ENCODE measurements at places on chromosomes 13 and 19. TPM values are rescaled to one million over a fixed set of nuclear protein-coding genes. Genes with fewer than 3 reads are reported as not detected.

Gene GPR32
- total RNA-seq, result not detected

Gene RYR1
- 1.3 TPM for total RNA-seq

Gene SERPINE3
- not detected for total RNA-seq

Gene SCGB2B2
- total RNA-seq, result 0.74 TPM

Gene SYCN
- not detected for total RNA-seq

Gene LILRA5
- total RNA-seq, result not detected

DNA sequence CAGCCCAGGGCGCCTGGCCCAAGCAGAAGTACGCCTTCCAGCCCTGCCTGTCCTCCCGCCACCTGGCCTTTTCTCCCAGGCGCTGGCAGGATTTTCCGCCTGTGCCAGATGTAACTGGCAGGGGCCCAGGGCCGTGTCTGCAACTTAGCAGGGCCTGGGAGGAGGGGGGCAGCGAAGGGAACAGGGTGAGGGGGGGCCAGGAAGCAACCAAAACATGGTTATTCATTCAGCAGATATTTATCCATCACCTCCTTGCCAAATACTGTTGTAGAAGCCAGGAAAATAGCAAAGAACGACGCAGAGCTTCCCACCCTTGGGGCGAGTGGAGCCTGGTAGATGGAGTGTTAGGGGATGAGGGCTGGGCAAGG, 5.6 kb downstream of the TLE6 start:
- H3K27me3 ChIP-seq, result peaks cover 11% of the 10 kb centered on the region
- no peaks in the 10 kb centered on the region for H3K36me3 ChIP-seq
- H3K4me1 ChIP-seq, result peaks cover 6% of the 10 kb centered on the region
- DNase-seq, result no peak
- no peak overlapping the region for H3K27ac ChIP-seq
- no peak overlapping the region for H3K4me3 ChIP-seq

DNA sequence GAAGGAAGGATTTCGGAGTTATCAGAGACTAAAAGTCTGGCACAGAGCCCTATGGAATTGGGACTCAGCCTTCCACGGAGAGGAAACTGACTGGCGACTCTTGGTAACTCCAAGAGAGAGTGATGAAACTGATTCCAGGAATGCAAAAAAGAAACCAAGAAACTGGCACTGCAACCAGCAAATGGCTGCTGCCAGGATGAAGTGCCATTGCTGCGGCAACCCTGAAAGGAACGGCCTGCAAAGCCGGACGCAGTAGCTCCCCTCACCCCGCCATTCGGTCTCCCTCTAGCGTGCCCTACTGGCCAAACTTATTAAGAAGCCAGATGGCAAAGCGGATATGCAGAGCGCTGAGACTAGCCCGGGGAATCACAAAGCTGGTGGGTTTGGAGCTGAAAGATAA, 236.0 kb downstream of the PCDH9 start:
- no peak overlapping the region for H3K4me3 ChIP-seq
- no peaks in the 10 kb centered on the region for H3K36me3 ChIP-seq
- H3K27me3 ChIP-seq, result peaks cover 2% of the 10 kb centered on the region
- DNase-seq, result peak; percentile 85

DNA sequence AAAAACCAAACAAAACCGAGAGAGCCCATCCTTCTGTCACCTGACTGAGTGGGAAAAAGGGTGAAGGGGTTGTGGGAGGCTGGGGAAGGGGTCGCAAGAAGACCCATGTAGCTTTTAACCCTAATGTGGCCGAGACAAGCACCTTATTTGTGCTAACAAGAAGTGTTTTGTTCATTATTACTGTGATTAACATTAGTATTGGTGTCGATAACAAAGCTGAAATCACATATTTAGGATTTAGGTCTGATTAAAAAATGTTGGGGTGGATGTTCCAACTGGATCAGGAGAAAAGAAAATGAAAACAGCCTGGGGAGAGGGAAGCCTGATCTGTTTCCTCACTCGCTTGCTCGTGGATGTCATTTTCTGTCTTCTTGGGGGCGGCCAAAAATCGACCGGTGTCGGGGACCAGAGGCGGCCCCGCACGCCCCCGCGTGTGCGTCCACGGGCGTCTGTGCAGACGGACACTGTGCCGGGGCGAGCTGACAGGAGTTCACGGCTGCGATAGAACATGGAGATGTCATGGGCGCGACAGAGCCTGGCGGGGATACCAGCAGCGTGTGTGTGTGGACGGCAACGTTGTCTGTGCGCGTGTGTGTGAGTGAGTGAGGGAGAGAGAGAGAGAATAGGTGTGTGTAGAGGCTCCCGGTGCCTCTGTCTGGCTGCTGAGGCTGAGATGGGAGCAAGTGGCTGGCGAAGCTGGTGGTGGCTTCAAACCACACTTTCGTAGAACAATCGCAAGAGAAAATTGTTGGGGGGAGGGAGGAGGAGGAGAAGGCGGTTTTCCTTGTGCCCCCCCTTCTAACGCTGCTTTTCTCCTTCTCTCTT, 29.1 kb downstream of the NFIX start:
- peaks cover 85% of the 10 kb centered on the region for H3K4me1 ChIP-seq
- H3K27me3 ChIP-seq, result peaks cover 25% of the 10 kb centered on the region
- peak overlapping the region; percentile 84 for H3K27ac ChIP-seq
- H3K36me3 ChIP-seq, result peaks cover 5% of the 10 kb centered on the region
- H3K4me3 ChIP-seq, result peak overlapping the region; percentile 85
- DNase-seq, result no peak

- no peak overlapping the region for H3K4me3 ChIP-seq
- H3K27ac ChIP-seq, result no peak overlapping the region
- no peaks in the 10 kb centered on the region for H3K36me3 ChIP-seq
- no peak for DNase-seq
- peaks cover 2% of the 10 kb centered on the region for H3K27me3 ChIP-seq
- H3K4me1 ChIP-seq, result no peaks in the 10 kb centered on the region
Measured at GRCh38 chr13:105991622-105992277, 543.7 kb downstream of the EFNB2 start.

GRCh38 chr19:34145741-34146202, 26.5 kb upstream of the LSM14A start:
- no peak overlapping the region for H3K4me3 ChIP-seq
- DNase-seq, result peak; percentile 56
- no peaks in the 10 kb centered on the region for H3K36me3 ChIP-seq
- H3K27ac ChIP-seq, result no peak overlapping the region
- no peaks in the 10 kb centered on the region for H3K27me3 ChIP-seq
- no peaks in the 10 kb centered on the region for H3K4me1 ChIP-seq

- H3K4me1 ChIP-seq, result no peaks in the 10 kb centered on the region
- no peak overlapping the region for H3K27ac ChIP-seq
- H3K36me3 ChIP-seq, result no peaks in the 10 kb centered on the region
- peaks cover 18% of the 10 kb centered on the region for H3K27me3 ChIP-seq
- no peak for DNase-seq
Measured at GRCh38 chr19:41620171-41620570, 6.7 kb downstream of the CEACAM4 start.

DNA sequence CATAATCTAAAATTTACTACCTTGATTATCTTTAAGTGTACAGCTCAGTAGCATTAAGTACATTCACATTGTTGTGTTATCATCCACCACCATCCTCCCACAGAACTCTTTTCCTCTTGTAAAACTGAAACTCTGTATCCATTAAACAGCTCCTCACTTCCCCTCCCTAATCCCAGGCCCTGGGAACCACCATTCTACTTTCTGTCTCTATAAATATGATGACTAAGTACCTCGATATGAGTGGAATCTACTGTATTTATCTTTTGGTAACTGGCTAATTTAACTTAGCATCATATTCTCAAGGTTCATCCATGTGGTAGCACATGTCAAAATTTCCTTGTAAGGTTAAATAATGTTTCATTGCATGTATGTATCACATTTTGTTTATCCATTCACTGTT, 49.0 kb upstream of the POMP start:
- H3K4me3 ChIP-seq, result no peak overlapping the region
- peaks cover 3% of the 10 kb centered on the region for H3K27me3 ChIP-seq
- peak overlapping the region; percentile 5 for H3K27ac ChIP-seq
- H3K36me3 ChIP-seq, result no peaks in the 10 kb centered on the region
- H3K4me1 ChIP-seq, result peaks cover 60% of the 10 kb centered on the region

GRCh38 chr13:96898646-96899254, 95.5 kb downstream of the OXGR1 start:
- no peak for DNase-seq
- H3K27ac ChIP-seq, result no peak overlapping the region
- no peaks in the 10 kb centered on the region for H3K36me3 ChIP-seq
- peaks cover 18% of the 10 kb centered on the region for H3K4me1 ChIP-seq

DNA sequence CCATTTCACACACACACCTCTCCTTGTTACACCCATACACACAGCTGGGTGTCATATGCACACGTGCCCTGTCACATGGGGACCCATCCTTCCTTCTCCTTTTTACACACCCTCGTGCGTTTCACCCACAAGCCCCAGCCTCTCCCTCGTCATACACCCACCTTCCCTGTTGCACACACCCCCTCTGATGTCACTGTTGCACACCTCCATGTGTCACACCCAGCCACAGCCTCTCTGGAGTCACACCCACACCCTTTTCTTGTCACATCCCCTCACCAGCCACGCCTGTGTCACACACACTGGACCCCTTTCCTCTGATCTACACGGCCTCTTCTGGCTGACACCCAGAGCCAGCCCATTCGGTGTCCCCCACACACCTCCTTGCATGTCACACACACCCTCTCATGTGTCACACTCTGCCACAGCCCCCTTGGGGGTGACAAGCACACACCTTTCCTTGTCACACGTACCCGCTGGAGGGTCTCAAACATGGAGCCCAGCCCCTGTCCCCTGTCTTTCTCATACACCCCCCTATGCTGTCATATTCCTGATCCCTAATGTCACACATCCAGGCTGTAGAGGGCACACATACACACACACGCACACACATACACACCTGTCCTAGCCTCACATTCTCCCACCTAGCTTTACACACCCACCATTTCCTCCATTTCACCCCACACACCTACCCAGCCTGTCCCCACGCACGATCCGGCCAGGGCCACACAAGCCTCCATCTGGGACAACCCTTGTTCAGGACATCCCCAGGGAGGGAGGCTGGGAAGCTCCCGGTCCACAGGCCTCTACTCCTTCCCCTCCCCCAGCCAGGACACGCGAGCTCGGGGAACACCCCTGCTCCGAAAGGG, 1.4 kb downstream of the NOVA2 start:
- DNase-seq, result no peak
- peaks cover 40% of the 10 kb centered on the region for H3K36me3 ChIP-seq
- peaks cover 45% of the 10 kb centered on the region for H3K4me1 ChIP-seq
- peak overlapping the region; percentile 99 for H3K4me3 ChIP-seq

- H3K27ac ChIP-seq, result no peak overlapping the region
- H3K4me3 ChIP-seq, result no peak overlapping the region
- no peak for DNase-seq
- no peaks in the 10 kb centered on the region for H3K4me1 ChIP-seq
- H3K27me3 ChIP-seq, result peaks cover 6% of the 10 kb centered on the region
Measured at GRCh38 chr13:112144616-112145550, 77.9 kb downstream of the SOX1 start.

- H3K36me3 ChIP-seq, result no peaks in the 10 kb centered on the region
- H3K4me1 ChIP-seq, result peaks cover 14% of the 10 kb centered on the region
- peak within 1 kb of the TSS; percentile 78 for H3K4me3 ChIP-seq
- peaks cover 9% of the 10 kb centered on the region for H3K27me3 ChIP-seq
- DNase-seq, result peak; percentile 40
Measured at GRCh38 chr19:54473071-54473891, at the start of gene CDC42EP5. Gene CDC42EP5, minus strand, starts transcription at chr19:54473296. Its CDS starts 7,749 bp downstream, at chr19:54465547.

DNA sequence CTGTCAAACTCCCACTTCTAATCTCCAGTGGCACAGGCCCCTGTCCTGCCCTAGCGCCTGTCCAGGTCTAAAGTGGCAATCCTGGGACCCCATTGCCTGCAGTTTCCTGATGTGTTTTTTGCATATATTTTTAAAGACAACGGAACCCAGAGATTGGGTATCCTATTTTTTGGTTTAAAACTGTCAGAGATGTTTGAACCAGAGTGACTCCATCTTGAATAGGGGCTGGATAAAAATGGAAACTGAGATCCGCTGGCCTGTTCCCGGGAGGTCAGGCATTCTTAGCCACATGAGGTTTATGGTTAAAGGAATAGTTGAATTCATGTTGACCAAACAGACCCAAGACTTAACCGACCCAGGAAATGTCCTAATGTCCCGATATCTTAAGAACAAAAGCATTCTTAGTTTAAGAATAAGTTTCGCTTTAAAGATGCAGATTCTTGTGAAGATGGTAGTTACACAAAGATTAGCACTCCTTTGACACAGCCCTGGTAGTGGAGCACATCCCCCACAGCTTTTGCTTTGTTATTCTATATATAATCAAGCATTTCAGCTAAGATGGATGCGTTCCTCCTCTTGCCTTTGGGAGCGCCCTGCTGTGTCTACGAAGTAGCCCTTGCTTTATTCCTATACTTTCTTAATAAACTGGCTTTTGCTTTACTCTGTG, 332.1 kb downstream of the UQCRFS1 start:
- H3K4me1 ChIP-seq, result no peaks in the 10 kb centered on the region
- no peaks in the 10 kb centered on the region for H3K36me3 ChIP-seq
- no peak overlapping the region for H3K27ac ChIP-seq
- peaks cover 6% of the 10 kb centered on the region for H3K27me3 ChIP-seq

GRCh38 chr13:106230450-106230849, 305.0 kb downstream of the EFNB2 start:
- H3K4me1 ChIP-seq, result no peaks in the 10 kb centered on the region
- no peak overlapping the region for H3K27ac ChIP-seq
- no peaks in the 10 kb centered on the region for H3K36me3 ChIP-seq
- no peak overlapping the region for H3K4me3 ChIP-seq
- peaks cover 2% of the 10 kb centered on the region for H3K27me3 ChIP-seq

DNA sequence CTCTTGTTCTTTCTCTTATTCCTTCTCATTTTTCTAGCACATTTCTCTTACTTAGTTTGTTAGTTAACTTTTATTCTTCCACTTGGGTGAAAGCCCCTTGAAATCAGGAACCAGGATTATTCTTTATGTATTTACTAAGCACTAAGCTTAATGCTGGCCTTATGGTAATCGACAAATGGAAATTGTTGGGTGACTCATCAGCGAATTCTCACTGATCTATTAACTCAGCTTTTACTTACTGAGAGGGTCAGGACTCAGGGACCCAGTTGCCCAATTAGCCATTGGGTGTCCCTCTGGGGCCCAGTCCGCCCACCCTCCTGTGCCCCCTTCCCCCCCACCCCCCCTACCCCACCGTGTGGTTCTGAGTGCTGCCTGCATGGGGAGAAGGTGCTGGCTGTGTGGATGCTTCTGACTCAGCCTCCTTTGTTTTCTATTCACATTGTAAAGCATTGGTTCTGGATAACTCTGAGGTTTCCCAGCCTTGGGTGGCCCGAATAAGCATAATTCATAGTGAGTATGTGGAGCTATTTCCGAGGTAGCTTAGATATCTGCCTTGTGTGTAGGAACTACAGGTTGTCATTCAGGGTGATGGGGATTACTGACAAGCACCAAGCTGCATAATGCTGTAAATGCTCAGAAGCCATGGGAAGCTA, 240.9 kb downstream of the FGF9 start:
- no peak overlapping the region for H3K27ac ChIP-seq
- peaks cover 9% of the 10 kb centered on the region for H3K4me1 ChIP-seq
- no peaks in the 10 kb centered on the region for H3K36me3 ChIP-seq
- no peak overlapping the region for H3K4me3 ChIP-seq
- no peaks in the 10 kb centered on the region for H3K27me3 ChIP-seq

All from endothelial cell (in vitro differentiated cells).